ENCODE measurements at places on chromosomes 16 and 17.

GRCh38 chr16:61968242-61969076 lies 67.8 kb downstream of the CDH8 start:
- DNase-seq: no peak

GRCh38 chr16:47592232-47592631 lies 131.1 kb downstream of the PHKB start:
- no peak for DNase-seq

DNA sequence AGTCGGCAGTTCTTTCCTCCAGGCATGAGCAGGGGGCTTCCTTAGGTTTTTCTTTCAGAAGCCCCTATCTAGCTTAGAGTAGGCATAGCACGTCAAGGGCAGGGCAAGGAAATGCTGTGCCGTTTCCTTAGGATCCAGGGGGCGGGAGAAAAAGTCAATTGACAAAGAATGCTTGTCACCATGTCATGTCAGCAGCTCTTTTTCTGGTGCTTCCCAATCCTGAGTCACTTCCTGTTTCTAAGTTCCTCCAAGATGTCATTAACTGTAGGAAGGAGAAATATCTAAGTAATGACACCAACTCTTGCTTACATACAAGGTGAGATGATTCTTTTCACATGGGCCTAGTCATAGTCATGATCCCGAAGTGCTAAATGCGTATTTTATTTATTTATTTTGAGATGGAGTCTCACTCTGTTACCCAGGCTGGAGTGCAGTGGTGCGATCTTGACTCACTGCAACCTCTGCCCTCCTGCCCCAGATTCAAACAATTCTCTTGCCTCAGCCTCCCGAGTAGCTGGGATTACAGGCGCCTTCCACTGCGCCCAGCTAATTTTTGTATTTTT lies 35.2 kb downstream of the GJC1 start:
- no peak for DNase-seq

- no peak for DNase-seq
Observed at GRCh38 chr17:55830699-55831471, 80.0 kb downstream of the PCTP start.

DNA sequence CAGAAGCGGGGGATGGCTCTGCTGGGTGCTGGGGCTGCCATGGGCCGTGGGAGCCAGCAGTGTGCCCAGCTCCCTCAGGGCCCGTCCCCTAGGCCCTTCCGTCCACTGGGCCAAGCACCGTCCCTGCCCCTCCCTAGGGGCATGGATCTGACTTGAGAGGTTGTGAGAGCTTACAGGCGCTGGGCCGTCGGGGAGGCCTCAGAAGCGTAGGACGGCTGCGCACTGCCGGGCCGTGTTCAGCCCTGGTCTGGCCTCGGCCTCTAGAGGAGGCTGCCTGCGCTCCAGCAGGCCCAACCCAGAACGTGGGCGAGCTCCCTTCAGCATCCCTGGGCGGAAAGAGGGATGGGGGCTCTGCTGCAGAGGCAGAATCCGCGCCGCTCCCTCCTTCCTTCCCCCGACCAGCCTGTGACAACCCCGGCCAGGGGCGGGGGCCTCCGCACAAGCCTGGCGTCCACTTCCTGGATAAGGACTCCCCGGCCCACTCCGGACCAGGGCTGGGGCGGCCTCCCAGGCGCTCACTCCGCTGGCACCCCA lies 685 bp upstream of the MPG start:
- no peak for DNase-seq

- no peak for DNase-seq
Observed at GRCh38 chr17:73357318-73357717, 45.5 kb upstream of the CDC42EP4 start.

GRCh38 chr17:29327412-29327811 lies 33.5 kb upstream of the NUFIP2 start:
- DNase-seq: no peak

- no peak for DNase-seq
Observed at GRCh38 chr17:32495359-32496231, 8.8 kb downstream of the CDK5R1 start.

- DNase-seq: no peak
Observed at GRCh38 chr16:8632675-8633182, 11.2 kb downstream of the METTL22 start.

All from stimulated activated CD4-positive, alpha-beta T cell treated with anti-CD3 and anti-CD28 coated beads, Interleukin-4, amount 100 ng/mL, for 48 hours (primary cell).